ENCODE measurements at places on chromosomes 4 and X.

DNA sequence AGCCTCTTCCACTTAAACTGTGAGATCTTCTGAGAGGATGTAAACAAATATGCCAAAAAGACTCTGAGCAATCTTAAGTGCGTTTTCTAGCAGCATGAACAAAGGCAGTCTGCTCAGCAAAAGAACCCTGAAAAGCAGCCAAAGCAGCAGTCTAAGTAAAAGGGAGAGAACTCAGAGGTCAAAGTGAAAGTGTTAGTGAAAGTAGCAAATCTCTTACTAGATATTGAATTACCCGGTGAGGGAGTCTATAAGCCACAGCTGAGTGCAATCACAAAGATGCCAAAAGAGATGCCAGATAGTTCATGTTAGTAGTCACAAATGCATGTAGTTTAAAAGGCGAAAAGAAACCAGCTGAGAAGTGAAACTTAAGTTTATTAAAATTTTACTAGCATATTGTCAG lies 7.9 kb upstream of the GNRHR start:
- no peak for ATAC-seq

DNA sequence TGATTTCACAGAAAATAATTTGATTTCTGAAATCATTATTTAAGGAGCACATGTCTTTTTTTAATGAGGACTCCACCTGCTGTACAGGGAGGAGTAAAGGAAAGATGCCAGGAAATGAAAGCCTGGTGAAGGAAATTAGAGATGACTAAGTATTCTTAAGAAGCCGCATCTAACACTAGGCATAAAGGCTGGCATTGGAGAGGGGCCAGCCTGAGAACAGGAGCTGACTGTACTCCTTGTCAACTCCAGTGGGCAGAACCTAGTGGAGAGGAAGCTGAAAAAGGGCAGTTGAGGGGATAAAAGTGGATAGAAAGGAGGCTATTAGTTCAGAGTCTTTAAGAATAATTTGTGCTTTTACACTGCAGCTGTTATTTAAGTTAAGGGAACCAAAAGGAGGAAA lies 393.0 kb downstream of the PPP1R2C start:
- no peak for ATAC-seq

DNA sequence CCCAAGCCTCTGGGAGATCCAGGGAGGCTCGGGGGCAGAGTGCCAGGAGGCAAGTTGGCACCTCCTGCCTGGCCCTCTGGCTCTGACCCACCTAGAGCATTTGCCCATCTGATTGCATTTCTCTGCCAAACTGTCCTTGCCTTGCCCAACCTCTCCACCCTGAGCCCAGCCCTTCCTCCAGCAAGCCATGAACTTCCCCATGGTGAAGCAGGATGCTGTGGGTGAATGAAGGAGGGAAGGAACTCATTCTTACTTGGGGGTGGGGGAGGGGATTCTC lies 9.3 kb upstream of the CNGA2 start:
- ATAC-seq = no peak

DNA sequence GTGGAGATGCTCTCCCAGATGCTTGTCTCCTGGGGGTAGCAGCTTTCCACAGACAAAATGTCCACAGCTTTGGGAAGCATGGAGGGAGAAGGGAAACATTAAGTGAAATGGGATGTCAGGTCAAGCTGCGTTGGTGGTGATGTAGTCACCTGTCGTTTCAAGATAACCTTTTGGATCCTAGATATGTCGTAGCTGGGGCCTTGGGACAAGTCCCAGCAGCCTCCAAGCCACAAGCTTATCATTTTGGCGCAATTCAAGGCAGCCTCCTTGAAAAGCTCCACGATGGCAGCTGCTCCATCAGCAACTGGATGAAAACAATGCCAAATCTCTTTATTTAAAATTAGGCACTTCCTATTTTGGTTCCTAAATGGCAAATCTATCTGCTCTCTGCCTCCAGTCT lies 52.0 kb downstream of the RTL9 start:
- ATAC-seq = no peak

DNA sequence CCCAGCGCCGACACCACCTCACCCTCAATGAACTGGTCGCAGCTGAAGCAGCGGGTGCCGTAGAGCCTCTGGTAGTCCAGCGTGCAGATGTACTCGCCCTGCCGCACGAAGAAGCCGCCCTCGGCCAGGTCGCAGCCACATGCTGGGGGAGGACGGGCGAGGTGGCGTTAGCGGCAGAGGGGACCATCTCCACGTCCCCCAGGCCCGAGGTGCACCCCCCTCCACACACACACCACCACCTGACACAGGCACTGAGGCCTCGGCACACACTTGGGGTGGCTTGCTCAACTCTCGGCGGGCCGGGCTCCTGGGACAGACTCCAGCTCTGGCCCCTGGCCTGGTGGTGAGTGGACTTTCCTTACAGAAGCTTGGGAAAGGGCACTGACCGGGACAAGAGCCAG lies 61.5 kb downstream of the ABLIM2 start:
- ATAC-seq = no peak

DNA sequence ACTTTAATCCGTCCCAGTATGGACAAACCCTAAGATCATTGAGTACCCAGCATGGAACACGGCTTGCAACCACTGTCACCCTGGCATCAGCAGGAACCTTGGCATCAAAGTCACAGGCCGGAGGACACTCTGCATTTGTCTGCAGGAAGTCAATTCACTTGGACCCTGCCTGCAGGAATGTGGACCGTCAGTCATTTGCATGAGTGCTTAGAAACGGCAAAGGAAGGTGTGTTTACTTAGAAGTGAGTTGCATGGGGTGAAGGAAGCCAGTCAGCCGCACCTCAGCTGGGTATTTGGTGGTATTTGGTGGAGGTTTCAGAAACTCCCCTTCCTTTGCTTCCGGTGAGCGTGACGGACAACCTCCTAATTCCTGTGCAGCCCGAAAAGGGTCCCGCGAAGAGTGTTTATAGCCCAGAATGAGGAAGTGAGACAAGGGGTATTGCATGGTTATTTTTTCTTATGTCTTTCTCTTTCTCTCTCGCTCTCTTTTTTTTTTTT lies 15.5 kb downstream of the P2RY8 start:
- peak; percentile 96 for ATAC-seq

- ATAC-seq = no peak
Observed at GRCh38 chr4:13478707-13479106, 5.4 kb downstream of the RAB28 start.

- no peak for ATAC-seq
Observed at GRCh38 chr4:87105101-87105845, 115.1 kb downstream of the KLHL8 start.

GRCh38 chrX:24494647-24495075 lies 29.6 kb downstream of the PDK3 start:
- ATAC-seq = no peak

- no peak for ATAC-seq
Observed at GRCh38 chr4:117949621-117950020, 84.7 kb upstream of the NDST3 start.

GRCh38 chr4:54898656-54899340 lies 226.6 kb downstream of the KDR start:
- no peak for ATAC-seq

GRCh38 chr4:6889736-6890324 lies 19.8 kb upstream of the TBC1D14 start:
- no peak for ATAC-seq

DNA sequence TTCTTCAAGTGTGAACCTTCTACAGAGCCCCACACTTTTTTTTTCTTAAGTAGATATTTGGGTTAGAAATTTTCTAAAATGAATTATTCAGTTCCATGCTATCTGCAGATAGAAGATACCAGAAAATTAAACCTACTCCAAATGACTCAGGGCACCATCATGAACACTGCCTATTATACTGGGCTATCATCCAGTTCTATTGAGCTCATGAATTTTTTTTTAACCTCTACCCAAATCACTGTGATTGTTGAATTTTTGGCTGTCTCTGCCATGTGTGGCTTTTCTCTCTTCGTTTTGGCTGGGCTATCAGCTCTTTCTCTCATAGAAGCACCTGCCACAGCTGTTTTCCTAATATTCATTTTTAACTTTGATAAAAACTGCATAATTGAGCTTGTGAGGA lies 31.0 kb upstream of the SLC34A2 start:
- no peak for ATAC-seq

DNA sequence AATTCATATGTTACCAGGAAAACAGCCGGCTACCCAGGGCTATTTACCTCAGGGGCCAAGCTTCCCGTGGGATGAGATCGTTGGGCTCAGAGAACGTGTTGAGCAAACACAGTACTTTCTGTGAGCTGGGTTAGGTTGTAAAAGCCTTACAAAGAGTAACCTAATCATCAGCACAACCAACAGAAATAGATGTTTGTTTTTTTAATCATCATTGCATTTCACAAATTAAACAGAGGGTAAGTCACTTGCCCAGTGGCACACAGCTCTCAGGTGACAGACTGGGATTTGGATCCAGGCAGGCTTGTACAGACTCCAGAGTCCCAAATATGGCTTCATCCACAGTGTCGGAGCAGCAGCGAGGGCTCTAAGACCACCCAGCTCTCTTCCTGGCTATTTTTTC lies 20.1 kb downstream of the SPON2 start:
- ATAC-seq = no peak

- ATAC-seq = no peak
Observed at GRCh38 chrX:46029777-46030176, 515.4 kb downstream of the ZNF674 start.

GRCh38 chrX:19496711-19497110 lies 18.6 kb downstream of the MAP3K15 start:
- ATAC-seq = no peak

GRCh38 chr4:8207314-8207713 lies 8.2 kb downstream of the SH3TC1 start:
- ATAC-seq = no peak

DNA sequence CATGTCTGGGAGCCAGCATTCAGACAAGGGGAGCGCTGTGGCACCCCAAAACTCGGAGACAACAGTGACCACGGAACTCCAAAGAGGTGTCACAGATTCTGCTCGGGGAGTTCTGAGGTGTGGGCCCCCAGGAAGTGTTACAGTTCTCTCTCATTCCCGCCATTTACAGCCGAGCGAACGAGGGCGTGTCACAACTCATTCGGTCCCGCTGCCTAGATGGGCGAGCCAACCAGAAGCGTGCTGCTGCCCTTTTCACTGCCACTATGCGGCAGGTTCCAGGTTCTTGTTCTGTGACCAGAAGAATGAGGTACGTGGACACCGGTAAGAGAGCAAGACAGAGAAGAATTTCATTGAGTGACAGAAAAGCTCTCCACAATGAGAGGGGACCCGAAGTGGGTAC lies 1370.6 kb upstream of the AGA start:
- ATAC-seq = no peak

GRCh38 chrX:15292861-15293260 lies 22.6 kb downstream of the ASB11 start:
- ATAC-seq = no peak

DNA sequence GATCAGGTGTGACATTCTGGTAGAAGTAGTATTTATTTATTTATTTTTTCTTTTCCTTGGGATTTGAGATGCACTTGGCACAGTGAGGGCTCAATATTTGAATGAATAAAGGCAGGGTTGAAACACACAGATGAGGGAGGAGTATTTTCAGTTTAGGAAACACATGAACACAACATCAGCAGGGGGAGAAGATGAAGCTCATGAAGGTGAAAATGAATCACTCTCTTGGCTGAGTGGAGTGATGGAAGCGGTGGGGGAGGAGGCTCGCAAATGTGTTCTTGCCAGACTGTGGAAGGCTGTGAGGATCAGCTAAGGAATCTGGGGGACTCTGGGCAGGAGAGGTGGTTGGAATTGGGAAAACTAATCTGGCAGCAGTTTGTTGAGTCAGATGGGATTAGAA lies 55.3 kb downstream of the ARHGAP10 start:
- no peak for ATAC-seq

DNA sequence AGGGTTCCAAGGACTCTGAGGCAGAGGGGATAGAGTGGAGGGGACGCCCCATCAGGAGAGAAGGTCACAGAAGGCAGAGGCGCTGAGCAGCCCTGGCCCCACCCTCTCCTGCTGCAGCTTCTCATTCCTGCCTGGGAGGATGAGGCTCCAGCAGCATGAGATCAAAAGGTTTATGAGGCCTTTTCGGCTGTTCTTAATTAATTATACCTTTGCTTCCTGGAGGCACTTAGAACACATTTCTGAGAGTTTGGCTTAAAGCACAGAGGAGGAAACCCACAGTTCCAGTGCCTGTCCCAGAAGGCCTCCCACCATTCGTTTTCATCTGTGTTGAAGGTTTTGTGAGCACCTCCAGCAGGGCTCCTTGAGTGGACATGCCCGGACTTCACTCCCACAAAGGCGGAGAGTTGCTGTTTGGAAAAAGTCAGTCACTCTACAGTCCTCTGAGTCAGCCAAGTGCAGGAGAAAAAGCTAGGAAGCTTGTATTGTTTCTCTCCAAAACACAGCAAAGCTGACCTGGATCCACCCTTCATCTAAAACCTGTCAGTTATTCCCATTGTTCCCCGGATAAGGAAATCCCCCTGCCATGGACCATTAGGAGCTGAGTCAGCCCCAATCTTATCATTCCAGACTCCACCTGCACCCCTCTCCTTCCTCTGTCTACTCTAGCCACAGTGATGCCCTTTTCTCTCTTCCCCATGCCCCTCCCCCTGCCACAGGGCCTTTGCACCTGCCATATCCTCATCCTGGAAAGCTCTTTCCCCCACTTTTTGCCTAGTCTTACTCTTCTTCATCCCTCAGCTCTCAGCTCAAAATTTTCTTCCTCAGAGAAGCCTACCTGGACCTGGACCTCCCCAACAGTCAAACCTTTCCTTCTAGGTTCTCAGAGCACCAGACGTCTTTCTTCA lies 276.8 kb downstream of the FBXW7 start:
- no peak for ATAC-seq

DNA sequence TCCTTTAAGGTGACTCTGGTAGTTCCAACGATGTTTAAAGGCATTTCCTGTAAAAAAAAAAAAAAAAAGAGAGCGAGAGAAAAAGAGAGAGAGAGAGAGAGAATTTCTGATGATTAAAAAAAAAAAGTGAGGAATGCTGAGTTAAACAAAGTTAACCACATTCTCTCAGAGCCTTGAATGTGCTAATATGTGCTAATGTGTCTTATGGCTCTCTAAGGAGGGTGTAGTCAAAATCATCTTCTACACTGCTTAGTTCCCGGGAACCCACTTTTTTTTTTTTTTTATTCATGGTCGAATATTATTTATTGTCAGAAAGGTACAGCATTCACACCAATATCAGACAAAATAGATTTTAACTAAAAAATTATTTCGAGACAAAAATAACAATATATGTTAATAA lies 111.7 kb downstream of the SNCA start:
- no peak for ATAC-seq

DNA sequence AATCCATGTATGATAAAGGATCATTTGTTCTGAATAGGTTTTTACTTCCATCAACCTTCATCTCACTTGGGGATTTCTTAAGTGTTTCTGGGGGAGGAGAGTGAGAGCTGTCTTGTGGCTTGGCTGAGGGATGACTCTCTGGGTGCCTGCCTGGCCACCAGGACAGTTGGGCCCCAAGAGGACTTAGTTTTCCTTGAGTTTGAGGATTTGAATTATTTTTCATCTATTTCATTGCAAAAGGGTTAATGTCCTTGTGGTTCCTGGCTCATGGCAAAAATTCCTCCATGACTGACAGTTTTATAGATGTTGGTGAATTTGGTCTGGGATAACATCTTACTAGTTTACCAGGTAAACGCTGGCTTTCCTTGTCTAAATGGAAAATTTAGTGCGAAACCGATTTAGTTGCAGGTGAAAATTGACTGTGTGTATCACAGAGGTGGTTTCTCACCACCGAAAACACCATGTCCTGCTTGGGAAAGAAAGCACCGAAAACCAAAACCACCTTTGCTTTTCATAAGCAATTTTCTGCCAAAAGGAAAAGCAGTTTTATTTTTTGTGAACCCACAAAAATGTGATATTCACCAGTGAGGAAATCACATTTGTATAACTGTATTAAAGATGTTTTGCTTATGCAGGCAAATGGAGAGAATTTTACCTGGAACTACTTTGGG lies 331.3 kb upstream of the SFRP2 start:
- ATAC-seq = no peak

- ATAC-seq = peak; percentile 18
Observed at GRCh38 chrX:1609311-1609710, 5.5 kb upstream of the ASMT start.
